ENCODE measurements at places on chromosomes 5 and 9.

DNA sequence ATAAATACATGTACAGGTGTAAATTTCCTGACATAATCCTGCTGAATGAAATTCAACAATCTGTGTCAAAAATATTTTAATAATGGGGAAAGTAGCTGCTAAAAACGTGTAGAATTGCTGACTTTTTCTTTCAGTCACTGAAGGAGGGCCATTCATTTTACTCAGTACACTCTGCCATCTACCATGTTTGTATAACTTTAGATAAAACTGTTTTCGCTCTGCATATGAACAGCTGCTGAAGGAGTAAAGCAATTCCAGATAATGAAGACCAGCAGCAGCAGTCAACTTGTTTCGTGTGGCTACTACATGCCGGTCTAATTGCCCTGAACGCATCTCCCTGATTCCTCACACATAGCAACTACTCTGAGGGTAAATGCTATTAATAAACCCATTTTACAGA is 380.5 kb downstream of the SPOCK1 start:
- DNase-seq, result no peak

DNA sequence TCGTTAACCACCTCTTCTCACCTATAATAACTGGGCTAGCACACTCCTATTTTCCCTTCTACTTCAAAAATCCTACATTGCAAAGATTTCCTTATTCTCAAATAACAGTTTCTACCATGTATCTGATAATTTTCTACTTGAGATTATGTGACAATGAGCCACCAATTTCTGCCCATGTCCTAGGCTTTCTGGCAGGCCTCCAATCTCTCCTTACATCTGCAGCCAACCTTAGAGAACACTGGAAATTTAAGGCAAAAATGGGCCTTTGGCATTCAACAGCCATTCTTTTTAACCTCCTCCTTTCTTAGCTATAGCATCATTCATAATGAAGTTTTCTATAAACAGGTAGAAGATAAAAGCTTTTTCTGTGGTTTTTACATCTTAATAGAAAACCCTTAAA is 225.1 kb downstream of the ARRDC3 start:
- DNase-seq, result no peak

GRCh38 chr5:38546691-38547146 is 9.7 kb downstream of the LIFR start:
- DNase-seq, result no peak

GRCh38 chr5:114977979-114978573 is 191.6 kb downstream of the TRIM36 start:
- no peak for DNase-seq

DNA sequence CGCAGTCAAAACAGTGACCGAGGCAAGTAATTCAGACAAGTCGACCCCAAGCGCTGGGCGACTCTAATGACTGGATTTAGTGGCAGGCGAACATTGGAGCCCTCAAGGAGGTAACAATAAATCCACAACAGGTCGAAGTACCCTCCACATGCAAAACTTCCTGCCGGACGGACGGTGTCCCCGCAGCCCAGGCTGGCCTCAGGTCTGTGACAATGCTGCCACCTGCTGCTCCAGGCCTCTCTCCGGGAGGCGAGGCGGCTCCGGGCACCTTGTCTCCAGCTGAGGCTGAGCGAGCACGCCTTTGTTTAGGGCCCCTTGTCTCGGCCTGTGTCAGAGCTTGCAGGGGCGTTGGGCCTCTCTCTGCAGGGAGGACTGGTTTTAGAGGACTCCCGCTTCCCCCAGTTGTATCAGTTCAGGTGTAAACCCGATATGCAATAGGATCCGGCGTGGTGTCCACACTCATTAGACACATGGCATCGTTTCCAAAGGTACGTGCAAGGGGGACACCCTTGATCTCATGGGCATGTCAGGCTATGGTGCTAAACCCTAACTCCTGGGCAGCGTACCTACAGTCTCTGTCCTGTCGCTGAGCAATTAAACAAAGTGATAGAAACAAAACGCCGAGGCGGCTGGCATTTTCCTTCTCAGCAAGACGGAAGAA is 628.0 kb upstream of the ADAMTS16 start:
- DNase-seq, result no peak

DNA sequence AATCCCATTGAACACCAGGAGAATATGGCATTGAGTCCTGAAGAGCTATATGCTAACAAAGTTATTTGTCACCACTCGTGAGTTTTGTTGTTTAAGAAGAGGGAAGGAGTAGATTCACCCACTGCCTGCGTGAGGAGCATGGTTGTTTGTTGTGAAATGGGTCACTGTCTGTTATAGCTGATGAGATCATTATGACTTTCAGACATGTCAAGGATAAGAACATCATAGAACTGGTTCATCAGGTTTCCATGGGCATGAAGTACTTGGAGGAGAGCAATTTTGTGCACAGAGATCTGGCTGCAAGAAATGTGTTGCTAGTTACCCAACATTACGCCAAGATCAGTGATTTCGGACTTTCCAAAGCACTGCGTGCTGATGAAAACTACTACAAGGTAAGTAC is 76.9 kb downstream of the SYK start:
- no peak for DNase-seq

DNA sequence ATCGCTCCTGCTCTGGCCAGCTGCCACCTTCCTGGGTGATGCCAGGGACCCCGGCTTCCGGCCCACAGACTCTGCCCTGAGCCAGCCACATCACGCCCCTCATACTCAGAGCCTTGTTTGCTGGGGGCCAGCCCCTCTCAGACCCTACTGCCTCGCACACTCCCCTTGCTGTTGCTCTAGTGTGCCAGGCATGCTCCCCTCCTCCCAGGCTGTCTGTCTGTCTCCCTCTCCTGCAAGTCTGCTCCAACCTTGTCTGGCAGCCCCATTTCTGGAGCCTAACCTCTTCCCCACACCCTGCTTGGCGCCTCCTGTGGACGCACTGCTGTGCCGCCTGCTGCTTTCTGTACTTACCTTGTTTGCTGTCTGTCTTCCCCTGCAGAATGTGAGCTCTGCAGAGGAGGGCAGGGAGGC is 184.7 kb downstream of the HSPA4 start:
- DNase-seq, result no peak

- no peak for DNase-seq
Measured at GRCh38 chr5:151058891-151059489, 21.8 kb downstream of the TNIP1 start.

- DNase-seq, result no peak
Measured at GRCh38 chr9:33129886-33130881, 37.0 kb downstream of the B4GALT1 start.

- DNase-seq, result no peak
Measured at GRCh38 chr5:118060833-118061232, 927.5 kb downstream of the DTWD2 start.

DNA sequence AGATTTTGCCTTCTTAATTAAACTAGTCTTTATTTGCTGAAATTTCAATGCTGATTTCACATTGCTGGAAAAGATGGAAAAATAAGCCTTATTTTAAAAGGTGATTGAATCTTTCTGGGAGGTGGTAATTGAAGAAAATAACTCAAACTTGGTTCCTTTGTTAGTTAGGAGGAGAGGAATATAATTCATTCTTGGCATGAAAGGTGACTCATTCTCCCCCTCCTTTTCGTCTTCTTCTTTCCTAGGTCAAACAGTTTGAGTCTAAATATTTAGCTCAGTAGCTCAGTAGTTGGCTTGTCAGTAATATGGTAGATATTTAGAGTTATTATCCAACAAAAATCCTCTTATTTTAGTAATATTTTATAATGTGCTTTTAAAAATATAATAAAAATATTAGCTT is 353.9 kb upstream of the MEF2C start:
- DNase-seq, result no peak

DNA sequence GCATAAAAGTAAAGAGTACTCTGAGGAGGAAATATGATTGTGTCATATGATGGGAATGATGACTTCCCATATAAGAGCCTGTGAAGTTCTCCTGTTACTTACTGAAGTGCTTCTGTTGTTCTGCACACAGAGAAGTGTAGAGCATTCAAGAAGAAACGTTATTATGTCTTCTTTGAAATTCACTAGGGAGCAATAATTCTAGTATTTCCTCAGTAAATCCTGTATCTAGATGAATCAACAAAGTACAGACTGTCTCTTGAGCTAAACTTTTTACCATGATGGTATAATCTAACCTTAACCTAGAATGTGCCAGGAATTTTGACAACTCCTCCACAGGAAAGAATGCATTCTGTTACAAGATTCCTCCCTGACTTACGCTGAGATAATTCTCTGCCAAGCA is 18.9 kb upstream of the GHR start:
- DNase-seq, result no peak

DNA sequence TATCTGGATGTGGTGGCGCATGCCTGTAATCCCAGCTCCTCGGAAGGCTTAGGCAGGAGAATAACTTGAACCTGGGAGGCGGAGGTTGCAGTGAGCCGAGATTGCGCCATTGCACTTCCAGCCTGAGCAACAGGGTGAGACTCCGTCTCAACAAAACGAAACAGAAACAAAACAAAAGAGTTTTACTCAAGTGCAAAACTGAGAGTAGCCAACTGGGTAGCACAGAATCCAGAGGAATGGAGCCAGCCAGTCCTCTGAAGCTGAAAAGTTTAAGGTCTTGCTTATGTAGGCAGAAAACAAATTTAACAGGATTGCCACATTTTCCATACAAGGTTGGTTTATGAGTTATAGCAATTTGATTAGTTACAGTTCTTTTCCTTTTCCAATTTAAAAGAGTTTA is 32.0 kb downstream of the SPIN1 start:
- no peak for DNase-seq

GRCh38 chr5:133902511-133903118 is 65.8 kb downstream of the C5orf15 start:
- no peak for DNase-seq
